Thoracic aorta (tissue), 2 donors: ENCODE measurements at places on chromosomes 6 and 20. TPM values are rescaled to one million over a fixed set of nuclear protein-coding genes. Genes with fewer than 3 reads are reported as not detected.

TUBB2B gene
- 3.2 TPM for total RNA-seq

CCN6 gene
- not detected for total RNA-seq

GMEB2 gene
- 10.0 TPM for total RNA-seq

DNA sequence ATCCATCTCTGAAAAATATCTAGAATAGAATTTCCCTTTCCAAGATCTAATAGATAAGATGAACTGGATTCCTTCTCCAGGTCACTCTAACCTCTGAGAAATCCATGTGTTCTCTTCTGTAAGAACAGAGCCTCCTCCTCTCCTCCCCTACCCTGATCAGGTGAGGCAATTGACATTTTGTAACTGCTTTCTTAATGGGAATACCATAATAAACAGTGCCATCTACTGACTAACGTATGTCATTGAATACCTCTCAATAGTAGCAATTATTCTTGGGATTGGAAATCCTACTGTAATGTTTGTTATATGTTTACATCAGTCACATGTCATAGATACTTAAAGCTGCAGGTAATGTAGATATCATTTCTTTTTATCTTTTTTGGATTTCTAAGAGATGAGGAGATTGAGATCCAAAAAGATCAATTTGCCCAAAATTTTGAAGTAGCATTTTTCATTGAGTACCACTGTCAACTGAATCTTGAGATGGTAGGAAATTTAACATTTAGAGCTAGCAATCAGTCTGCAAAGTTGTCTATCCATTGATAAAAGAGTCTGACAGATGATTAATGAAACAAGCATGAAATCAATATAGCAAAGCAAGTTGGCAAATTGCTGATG is 365.8 kb upstream of the HSF2 start:
- DNase-seq, result no peak

DNA sequence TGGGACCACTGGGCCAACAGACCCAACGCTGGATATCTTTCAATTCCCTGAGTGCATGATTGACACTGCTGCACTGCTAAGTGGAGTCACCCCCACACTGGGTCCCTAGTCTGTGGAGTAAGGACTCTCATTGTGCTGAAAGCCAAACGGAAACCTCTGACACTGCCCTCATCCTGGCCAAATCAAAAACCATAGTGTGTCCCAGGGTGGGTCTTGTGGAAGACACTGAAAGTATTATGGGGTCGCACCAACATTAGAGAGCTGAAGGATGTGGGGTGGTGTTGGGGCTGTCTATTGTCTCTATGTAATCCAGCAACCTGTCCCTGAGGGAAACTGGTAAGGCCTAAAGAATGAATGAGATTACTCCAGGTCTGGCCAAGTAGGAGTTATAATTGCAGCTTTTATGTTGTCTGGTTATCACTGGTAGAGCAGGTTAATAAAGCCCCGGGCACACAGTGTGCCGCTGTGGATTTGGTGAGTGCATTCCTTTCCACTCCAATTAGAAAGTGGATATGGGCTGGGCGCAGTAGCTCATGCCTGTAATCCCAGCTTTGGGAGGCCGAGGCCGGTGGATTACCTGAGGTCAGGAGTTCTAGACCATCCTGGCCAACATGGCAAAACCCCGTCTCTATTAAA is 57.9 kb downstream of the HLA-A start:
- DNase-seq, result no peak
